ENCODE measurements at places on chromosomes 5 and 9.

- no peak for DNase-seq
These were observed at the start of gene BNC2 for GRCh38 chr9:16870596-16871335. TSS of gene BNC2 (minus strand) at chr9:16870670. CDS start at chr9:16870648, 22 bp downstream.

GRCh38 chr9:98807070-98807813 is at the start of gene GALNT12:
TSS of gene GALNT12 (plus strand) at chr9:98807670. CDS start at chr9:98807699, 29 bp downstream.
- DNase-seq = no peak

GRCh38 chr5:35345222-35345621 is 114.9 kb upstream of the PRLR start:
- no peak for DNase-seq

- no peak for DNase-seq
These were observed 38.3 kb upstream of the TGFBR1 start for GRCh38 chr9:99066571-99066970.

- no peak for DNase-seq
These were observed 984.5 kb upstream of the CDH18 start for GRCh38 chr5:20972419-20972925.

DNA sequence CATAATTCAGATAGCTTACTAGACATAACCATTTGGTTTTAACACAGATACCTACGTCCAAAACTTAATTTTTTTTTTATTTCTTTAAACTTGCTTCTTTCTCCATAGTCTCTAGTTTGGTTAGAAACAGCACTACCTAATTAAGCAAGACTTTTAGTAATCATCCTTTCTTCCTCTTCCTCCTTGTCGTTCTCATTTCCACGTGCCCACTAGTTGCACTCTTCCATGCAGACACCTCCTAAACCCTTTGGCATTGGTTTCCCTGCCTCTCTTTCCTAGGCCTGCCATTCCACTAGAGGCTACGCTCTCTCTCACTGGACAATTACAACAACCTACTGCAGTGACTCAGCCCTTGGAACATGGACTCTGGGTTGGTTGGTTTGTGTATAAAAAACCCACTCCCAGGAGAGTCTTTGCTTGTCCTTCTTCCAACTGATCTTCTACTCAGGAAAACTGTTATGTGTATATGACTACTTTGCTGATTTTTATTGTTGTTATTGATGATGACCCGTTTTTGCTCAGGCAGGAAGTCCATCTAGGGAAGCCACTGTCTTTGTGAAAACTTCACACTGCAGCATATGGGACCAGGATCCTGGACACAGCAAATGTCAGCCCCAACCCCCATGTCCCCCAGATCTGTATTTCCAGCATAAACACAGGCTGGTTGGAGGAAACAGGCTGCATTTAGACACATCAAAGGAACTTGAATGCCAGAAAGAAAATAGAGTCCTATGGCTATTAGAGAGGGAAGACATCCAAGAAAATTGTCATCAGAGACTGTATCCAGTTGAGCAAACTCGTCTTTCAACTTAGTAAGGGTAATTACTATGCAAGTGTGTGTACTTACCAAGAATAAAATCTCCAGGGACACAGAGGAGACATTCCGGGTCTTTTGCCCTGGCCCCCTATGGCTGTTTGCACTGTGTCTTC is 503.2 kb downstream of the GADD45G start:
- no peak for DNase-seq

- DNase-seq = no peak
These were observed 1.9 kb downstream of the LPAR1 start for GRCh38 chr9:111036429-111036789.

GRCh38 chr9:35951736-35952135 is 6.2 kb downstream of the OR2S2 start:
- DNase-seq = no peak

DNA sequence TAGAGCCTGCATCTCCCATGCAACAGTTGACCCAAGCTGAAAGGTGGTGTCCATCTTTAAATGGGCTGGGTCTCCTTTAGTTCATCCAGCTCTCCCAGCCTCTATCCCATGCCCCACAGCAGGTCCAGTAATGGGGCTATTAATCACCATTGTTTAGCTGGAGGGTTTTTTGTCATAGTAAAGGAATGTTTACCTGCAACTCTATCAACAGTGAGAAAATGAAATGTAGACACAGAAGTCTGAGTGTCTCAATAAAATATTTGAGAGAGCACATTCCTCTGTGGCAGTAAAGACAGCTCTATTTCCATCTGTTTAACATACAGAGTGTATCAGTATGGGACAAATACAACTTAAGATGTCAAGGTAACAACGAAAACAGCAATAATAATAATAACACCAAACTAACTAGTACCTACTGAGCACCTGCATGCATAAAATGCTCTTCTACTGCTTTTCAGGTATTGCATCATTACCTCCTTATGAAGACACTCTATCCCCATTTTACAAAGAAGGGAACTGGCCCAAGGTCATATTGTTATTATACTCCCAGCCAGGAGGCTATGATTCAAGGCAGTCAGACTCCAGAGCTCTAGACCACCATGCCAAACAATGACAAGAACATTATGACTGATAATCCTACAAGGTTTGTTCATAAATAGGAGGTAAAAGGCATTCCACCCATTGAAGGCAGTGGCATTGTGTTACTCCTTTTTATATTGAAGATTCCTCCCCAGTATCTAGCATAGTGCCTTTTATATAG is 21.0 kb upstream of the C5orf58 start:
- DNase-seq = no peak

DNA sequence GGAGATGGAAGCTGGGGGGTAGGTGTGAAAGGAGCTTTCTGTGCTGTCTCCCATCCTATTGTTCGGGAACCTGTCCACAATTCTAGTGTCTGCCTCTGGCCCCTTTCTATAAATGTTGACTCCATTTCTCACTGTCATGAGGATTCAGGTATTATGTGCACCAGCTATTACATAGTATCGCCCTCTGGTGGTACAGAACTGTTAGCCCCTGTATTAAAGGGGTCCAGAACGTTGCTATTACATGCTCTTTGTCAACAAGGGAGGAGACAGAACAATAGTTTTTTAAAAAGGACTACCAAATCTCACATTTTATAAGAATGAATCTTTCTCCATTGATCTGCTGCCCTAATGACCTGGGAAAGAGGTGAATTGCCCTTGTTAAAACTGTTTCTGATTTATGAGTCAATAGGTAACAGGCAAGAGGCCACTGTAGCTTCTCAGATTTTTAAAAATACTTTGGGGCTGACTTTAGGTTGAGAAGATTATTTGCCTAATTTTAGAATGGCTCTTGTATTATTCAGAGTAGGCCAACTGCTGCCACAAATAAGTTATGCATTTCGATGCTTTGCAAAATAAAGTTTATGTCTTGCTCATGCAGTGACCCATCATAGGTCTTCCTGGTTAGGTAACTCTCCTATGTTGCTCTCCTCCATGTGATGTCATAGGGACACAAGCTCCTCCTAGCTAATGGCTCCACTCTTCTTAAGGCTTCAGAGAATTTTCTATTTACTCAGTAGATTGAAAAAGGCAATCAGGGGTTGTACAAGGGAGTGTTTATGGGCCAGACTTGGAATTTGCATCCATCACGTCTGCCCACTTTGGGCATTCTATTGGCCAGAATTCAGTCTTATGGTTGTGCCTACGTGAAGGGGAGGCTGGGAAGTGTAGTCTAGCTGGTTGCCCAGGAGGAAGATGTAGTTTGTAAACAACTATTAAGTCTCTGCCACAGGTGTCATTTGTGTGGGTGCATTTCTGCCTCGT is 20.8 kb downstream of the DCANP1 start:
- DNase-seq = peak; percentile 24

DNA sequence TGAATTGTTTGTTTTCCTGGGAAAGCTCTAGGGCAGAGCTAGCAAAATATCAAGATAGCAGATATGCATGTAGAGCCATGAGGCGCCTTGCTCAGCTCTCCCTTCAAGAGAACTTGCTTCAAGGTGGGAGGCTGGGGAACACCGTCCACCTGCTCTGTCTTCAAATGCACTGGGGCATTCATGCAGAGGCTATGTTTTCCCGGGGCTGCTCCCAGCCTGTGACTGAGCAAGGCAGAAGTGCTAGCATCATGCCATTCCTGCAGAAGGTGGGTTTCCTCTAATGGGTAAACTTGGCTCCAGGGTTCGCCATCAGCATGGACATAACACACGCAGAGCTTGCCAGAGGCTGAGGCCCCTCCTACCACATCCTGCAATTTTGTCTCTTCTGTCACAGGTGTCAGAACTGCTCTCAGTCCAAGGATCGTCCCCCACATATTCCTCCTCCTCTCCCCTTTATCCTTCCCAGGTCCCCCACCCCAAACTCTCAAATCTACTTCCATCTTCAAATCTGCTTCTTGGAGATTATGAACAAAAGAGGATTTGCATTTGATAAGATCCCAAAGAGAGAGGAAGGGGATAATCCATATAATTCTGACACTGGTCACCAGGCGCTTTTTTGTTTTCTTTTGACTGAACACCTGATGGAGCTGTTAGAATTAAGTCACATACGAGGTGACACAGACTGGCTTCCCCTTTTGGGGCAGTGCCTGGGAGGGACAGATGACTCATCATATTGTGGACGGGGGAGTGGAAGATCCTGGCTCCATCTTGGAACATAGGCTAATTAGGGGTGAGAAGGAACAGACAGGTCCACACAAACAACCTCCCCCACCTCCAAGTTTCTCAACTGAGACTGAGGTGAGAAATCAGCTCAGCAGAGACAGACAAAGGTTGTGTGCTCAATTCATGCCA is 85.0 kb upstream of the TAF11L2 start:
- DNase-seq = no peak

DNA sequence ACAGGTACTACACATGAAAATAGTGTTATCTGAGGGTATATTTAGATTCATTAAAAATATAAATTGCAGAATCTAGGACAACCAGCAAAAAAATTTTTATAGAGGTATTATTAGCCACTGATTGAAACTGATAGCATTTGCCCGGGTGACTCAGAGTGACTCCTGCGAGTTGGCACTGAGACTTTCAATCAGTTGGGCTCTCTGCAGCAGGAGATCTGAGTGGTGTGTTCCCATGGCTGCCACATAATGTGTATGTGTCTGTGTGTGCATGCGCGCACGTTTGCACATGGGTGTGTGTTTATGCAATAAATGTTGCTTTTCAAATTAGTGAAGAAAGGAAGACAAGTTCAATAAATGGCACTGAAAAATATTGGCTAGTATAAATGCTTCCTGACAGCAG is 100.1 kb upstream of the MRPS30 start:
- no peak for DNase-seq

- DNase-seq = no peak
These were observed 215.7 kb downstream of the SLIT3 start for GRCh38 chr5:169085212-169085611.

DNA sequence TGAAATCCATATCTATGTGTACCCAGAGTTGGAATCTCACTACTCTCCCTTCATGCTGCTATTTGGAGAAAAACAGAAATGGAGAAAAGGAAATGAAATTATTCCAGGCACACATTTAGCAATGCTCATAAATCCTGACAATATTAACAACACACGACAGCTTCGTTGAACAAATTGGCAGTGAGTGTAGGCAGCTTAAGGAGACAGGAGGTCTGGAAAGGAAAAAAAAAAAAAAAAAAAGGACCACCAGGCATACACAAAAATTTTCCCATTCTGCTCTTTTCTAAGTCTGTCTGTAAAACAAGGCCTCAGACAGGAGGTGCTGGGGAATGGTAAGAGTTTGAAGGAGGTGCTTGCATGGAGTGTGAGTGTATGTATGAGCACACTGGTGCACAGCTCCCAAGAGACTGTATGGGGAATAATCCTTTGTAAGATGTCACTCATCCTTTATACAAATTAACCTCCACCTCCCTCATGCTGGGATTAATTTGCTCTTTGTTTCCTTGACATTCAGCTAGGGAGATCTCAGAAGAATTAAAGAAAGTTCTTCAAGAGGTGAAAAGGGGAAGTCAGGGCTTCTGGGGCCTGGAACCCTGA is 78.9 kb downstream of the ASTN2 start:
- DNase-seq = no peak

DNA sequence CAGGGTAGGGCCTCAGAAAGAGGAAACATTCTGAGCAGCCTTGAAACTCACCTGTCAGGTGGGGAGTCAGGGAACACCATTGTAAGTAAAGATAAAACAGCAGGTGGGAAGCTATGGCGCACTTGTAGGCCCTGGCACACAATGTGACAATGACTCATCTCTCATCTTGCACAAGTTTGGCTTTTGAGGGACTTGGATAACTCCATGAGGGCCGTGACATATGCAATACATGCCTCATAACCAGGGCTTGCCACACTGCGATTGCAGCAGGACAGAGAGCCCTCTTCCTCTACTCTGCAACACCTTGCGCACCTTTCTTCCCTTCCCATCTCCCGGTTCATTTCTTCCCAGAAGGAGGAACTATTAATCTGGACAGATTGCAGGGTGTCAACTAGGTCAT is 144.9 kb downstream of the CEP120 start:
- DNase-seq = no peak

DNA sequence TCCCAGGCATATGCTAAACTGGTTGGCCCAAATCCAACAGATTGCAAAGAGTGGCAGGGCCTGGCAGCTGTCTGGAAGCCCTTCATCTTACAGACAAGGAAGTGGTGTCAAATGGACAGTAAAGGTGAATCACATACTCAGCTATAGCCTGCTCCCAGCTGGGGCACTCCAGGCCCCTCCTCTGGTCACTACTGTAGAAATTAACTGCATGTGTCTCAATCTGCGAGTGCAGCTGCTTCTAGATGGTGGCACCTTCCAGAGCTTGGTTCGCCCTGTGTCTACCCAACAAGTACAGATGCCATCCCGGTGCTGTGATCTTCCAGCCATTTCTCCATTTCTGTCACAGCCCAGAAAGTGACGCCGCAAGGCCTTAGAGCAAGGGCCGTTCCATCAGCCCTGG is 50.2 kb downstream of the OTULIN start:
- no peak for DNase-seq

- DNase-seq = no peak
These were observed 97.4 kb downstream of the BNC2 start for GRCh38 chr9:16773116-16773515.

- no peak for DNase-seq
These were observed 251.6 kb upstream of the PIK3R1 start for GRCh38 chr5:67963789-67964519.

- no peak for DNase-seq
These were observed 260.3 kb upstream of the KLF4 start for GRCh38 chr9:107749787-107750444.

- DNase-seq = peak; percentile 55
These were observed 65.3 kb upstream of the EGFLAM start for GRCh38 chr5:38193015-38193581.

DNA sequence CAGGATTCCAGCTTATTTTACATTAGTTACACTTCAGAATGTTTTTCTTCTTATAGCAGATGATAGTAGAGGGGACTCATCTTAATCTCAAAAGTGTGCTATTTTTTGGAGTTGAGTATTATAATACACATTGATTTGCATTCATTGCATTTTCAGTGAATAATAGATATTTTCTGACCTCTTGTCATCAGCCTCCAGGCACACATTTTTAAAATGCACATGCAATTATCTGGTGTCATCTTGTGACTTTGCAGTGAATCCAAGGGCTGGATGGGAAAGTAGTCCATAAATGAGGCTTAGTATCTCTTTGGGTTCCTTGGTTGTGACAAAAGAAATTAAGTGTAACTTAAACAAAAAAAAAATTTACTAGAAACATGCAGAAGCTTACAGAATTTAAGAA is 28.1 kb upstream of the POU4F3 start:
- no peak for DNase-seq

- DNase-seq = no peak
These were observed 3.7 kb downstream of the FAM163B start for GRCh38 chr9:133605446-133605845.

GRCh38 chr5:129904667-129905472 is 605 bp downstream of the CHSY3 start:
- no peak for DNase-seq

GRCh38 chr9:5566054-5566618 is 55.8 kb downstream of the PDCD1LG2 start:
- DNase-seq = no peak
